ENCODE measurements at places on chromosomes 7 and 10.

DNA sequence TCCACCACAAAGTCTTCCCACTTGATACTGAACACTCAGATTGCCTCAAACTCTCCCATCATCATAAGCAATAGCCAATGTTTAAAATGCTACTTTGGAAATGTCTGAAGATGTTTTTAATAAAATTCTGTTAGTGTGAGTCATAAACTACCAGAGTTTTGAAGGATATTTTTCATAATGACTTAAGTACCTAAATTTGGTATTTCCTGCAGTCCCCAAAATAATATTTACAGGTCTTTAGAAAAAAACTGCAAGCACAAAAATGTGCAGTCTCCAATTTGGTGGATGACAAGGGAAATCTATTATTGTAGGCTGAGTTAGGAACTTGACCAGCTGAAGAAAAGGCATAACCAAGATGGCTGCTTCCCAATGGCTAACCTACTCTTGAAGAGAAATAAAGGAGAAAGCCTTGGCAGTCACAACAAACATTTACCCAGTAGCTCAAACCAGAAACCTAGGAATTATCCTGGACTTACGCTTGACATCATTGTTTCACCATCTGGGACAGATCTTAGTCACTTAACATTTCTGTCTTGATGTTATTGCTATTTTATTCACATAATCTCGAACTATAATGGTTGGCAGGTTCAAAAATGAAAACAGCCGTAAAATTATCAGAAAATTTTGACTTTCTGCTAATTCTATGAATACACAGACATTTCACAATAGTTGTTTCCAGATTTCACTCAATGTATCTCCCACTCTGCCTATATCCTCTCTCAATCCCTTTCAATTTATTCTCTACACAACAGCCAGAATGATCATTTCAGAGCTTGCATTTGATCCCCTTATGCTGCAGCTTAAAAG, 111.2 kb upstream of the STEAP1B start:
- DNase-seq, result no peak

GRCh38 chr10:50625649-50626132, 1.9 kb upstream of the SGMS1 start:
- no peak for DNase-seq

DNA sequence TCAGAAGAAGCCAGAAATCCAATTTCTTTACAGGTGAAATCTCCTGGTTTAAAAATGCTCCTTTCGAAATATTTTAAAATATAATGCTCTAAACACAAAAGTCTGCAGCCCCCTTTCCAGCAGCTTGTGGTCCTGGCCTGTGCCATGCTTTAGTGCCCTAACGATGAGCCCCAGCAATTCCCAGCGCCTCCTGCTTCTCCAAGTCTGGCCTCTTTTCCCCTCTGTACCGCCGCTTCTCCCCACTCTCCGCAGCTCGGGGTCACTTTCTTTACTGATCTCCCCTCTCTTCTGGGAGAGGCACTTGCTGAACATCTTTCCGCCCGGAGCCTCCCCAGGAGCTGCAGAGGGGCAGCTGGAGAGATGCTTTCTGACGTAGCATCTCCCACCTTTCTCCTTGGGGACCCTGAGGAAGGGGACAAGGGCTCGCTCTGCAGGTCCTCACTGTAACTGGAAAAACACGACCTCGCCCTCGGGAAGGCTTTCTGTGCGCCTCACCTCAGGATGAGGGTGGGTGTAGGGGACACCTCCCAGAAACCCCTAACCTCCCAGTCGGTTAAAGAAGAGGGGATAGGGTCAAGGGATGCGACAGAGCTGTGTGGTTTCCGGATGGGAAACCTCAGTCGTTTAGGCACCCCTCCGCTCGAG, 565 bp upstream of the INA start:
- DNase-seq, result no peak

DNA sequence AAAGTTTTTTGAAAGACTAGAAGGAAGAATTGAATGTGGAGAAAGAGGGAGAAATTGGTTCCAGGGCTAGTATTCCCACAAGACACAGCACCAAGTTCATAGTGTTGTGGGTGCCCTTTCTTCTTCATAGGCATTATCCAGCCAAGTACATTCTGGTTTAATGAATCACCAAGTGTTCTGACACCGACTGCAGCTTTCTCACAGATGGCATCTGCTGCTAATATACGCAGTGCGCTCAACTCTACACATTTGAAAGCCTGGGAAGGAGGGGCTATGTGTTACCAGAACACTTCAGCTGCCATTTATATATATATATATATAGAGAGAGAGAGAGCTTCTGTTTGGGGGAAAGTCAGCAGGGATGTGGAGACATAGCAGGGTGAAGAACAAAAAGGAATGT, 1168.4 kb downstream of the GATA3 start:
- DNase-seq, result no peak

- DNase-seq, result no peak
These were observed 36.6 kb downstream of the SRPK2 start for GRCh38 chr7:105352018-105352612.

- no peak for DNase-seq
These were observed 167.3 kb downstream of the CALCR start for GRCh38 chr7:93407239-93407638.

DNA sequence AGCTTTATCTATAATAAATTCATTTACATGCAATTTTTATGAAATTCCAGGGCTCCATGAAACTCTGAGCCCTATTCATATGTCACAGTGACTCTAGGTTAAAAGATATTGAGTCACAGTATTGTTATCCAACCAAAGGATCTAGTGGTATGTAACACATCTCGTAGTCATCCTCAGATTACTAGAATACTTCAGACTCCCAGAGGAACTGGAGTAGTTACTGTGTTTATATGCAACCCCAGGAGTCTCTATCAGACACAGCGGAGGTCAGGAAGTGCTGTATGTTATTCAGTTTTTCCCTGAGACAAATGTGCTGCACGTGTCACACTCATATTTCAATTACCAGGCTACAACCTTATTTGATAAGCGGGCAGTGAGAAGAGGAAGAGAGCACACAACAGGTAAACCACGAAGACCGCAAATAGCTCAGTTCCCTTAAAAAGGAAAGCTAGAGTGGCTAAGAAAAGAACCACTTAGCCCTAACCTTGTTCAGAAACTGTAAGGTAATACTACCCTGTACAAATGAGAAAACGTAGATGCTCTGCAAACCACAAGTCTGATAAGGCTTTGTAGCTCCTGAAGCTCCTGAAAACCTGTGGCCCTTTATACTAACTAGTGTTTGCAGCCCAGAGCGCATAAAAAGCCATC, 114.0 kb upstream of the CNTNAP2 start:
- DNase-seq, result no peak
